Stimulated activated CD4-positive, alpha-beta T cell treated with anti-CD3 and anti-CD28 coated beads, Interleukin-15, amount 100 ng/mL, for 48 hours (primary cell): ENCODE measurements at places on chromosomes 2 and 18.

- no peak for DNase-seq
Measured at GRCh38 chr2:29583104-29583503, 338.3 kb downstream of the ALK start.

GRCh38 chr2:126325202-126325601 is 330.8 kb upstream of the GYPC start:
- no peak for DNase-seq

GRCh38 chr2:231987124-231987727 is 25.7 kb downstream of the DIS3L2 start:
- no peak for DNase-seq

GRCh38 chr2:98153481-98153880 is 66.5 kb downstream of the VWA3B start:
- no peak for DNase-seq

- no peak for DNase-seq
Measured at GRCh38 chr2:28658369-28658768, 93.3 kb upstream of the PPP1CB start.

GRCh38 chr18:61706276-61706915 is 186.4 kb downstream of the RNF152 start:
- DNase-seq, result no peak

DNA sequence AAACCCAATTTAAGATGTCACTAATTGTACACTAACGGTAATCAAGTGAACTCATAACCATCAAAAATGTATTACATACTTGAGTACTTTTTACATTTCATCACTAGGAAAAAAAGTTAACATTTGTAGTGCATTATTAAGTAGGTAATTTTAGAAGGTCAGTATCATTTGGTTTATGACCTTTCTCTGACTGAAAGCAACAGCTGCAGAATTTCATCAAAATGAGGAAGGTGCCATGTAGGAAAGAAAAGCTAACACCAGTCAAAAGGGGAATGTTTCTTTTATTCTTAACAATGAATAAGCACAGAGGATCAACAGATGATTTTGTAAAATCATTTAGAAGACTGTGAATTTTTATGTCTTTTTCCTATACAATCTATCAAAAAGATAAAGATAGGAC is 79.0 kb downstream of the PIGN start:
- DNase-seq, result no peak

GRCh38 chr2:98664323-98664722 is 55.9 kb downstream of the UNC50 start:
- DNase-seq, result peak; percentile 38

DNA sequence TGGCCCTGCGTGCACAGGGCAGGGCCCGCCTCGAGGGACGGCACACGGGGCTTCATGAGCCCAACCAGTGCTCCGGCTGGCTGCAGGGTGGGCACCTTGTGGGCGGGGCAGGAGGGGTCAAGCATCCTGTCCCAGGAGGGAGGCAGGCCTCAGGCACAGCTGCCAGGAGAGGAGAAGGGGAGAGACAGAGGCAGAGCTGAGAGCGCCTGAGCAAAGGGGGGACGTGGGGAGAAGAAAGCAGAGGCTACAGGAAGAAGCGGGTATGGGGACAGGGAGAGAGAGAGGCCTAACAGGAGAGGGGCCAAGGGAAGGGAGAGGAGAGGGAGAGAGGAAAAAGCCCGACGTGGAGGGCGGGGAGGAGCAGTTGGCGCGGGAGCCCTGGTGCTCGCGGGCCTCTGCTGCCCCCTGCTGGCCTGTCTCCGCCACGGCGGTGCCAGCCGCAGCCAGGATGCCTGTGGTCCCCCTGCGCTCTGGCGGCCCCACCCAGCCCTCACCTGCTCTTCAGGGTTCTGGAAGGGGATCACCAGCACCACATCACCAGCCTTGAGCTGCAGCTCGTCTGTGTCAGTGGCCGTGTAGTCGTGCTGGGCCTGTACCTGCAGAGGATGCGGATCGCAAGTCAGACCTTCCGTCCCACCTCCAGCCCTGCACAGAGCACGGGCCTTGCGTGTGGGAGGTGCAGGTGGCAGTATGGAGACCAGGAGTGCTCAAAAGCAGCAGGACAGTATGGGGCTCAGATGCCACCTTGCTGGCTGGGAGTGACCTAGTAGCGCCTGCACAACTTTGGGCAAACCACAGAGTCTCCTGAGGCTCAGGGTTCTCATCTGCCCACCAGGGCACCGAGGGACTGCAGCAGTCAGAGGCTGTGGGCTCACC is 56.8 kb downstream of the BIN1 start:
- DNase-seq, result peak; percentile 49

- DNase-seq, result no peak
Measured at GRCh38 chr2:172021074-172021931, 21.6 kb downstream of the METAP1D start.

DNA sequence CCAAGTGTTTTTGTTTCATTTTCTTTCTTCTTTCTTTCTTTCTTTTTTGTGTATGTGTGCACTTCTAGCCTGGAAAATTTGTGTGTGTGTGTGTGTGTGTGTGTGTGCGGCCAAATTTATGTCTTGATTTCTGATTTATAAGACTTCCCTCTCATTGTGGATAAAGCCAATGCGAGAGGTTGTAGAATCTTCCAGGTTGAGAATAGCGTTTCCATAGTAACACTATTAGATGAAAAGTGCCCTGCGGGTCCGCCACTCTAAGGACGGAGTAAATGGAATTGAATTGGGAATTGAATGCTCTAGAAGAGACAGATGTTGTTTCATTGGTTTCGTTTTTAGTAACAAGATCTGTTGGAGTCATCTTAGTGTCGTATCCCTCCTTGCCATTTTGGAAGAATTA is 81.6 kb downstream of the MEIS1 start:
- DNase-seq, result no peak

DNA sequence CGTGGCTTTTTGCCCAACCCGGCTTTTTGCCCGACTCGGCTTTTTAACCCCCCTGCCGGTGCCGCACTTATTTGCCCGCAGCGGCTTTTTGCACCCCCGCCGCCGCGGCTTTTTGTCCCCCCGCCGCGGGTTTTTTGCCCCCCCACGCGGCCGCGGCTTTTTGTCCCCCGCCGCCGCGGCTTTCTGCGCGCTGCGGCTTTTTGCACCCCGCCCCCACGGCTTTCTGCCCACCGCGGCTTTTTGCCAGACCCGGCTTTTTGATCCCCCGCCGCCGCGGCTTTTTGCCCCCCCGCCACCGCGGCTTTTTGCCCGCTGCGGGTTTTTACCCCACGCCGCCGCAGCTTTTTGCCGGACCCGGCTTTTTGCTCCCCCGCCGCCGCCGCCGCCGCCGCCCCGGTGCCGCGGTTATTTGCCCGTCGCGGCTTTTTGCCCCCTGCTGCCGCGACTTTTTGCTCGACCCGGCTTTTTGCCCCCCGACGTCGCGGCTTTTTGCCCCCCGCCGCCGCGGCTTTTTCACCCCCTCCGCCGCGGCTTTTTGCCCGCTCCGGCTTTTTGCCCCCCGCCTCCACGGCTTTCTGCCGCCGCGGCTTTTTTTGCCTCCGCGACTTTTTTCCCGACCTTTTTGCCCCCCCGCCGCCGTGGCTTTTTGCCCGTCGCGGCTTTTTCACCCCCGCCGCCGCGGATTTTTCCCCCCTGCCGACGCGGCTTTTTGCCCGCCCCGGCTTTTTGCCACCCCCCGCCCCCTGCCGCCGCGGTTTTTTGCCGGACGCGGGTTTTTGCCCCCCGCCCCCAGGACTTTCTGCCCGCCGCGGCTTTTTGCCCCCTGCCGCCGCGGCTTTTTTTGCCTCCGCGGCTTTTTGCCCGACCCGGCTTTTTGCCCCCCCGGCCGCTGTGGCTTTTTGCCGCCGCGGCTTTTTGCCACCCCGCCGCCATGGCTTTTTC is 2786.5 kb downstream of the RPIA start:
- DNase-seq, result no peak

DNA sequence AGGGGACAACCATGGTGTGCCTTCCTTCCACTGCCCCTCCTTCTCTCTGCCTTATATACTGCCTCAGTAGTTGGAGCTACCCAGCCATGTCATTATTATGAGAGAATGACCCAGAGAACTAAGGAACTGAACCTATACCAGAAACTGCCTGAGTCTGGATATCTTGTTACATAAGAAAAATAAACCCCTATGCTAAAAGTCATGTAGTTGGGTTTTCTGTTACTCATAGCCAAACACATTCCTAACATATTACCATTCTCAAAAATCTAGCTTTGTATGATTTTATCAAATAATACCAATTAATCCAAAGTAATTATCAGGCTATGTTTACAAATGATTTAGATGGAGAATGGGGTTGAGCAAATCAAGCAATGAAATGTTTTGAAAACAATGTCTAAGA is 15.0 kb upstream of the KLF7 start:
- DNase-seq, result no peak

DNA sequence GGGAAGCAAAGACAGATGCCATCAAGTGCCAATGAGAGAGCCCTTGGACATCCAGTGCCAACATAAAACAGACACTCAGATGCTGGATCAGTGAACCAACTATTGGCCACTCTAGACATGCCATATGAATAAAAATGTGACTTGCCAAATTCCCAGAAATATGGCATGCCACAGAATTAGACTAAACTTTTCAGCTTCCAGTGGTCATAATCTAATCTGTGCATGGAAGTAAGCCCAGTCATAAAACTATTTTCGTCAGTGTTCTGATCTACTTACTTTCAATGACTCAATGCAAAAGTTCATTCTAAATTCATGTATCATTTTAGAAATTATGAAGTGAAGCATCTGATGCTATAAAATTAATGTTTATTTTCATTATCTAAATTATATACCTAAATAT is 1506.2 kb upstream of the NXPH2 start:
- DNase-seq, result no peak

GRCh38 chr2:71559828-71560637 is 106.7 kb downstream of the DYSF start:
- no peak for DNase-seq

DNA sequence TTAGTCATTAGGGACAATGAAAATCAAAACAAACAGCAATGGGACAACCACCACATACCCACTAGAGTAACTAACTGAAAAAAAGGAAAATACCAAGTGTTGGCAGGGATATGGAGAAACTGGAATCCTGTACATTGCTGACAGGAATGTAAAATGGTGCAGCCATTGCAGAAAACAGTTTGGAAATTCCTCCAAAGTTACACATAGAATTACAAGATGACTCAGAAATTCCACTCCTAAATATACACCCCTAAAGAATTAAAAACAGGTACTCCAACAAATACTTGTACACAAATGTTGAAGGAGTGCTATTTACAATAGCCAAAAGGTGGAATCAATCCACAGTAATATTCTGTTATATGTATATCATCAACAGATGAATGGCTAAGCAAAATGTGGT is 110.9 kb downstream of the ROCK1 start:
- DNase-seq, result no peak

- DNase-seq, result no peak
Measured at GRCh38 chr2:240985881-240986786, 12.3 kb upstream of the SNED1 start.

- no peak for DNase-seq
Measured at GRCh38 chr2:24253303-24253919, 78.6 kb downstream of the FAM228A start.

DNA sequence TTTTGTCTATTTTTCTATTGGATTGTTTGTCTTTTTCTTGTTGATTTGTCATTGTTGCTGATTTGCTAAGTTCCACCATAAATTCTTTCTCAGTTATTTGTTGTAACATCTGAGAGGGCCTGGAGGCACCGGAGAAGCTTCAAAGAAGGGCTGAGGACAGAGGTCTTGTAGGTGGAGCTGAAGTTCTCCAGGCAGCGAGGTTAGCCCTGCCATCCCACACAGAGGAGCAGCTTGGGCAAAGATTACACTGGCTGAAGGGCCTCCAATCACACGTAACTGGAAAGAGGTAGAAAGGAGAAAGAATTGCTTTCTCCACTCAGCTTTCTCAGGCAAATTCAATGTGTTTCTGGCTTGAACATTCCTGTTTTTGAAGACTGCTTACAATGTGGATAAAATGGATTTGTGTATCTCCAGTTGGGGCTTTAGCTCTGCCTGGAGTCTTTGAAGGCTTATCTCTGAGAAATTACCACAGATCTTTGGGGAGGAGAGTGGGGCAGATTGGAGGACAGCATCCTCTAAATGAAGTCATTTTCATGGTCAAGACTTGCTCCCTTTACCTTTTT is 21.1 kb upstream of the EMILIN2 start:
- no peak for DNase-seq

- no peak for DNase-seq
Measured at GRCh38 chr18:3879114-3879835, 429.3 kb downstream of the TGIF1 start.

- no peak for DNase-seq
Measured at GRCh38 chr18:12507007-12507406, 99.3 kb downstream of the PRELID3A start.

DNA sequence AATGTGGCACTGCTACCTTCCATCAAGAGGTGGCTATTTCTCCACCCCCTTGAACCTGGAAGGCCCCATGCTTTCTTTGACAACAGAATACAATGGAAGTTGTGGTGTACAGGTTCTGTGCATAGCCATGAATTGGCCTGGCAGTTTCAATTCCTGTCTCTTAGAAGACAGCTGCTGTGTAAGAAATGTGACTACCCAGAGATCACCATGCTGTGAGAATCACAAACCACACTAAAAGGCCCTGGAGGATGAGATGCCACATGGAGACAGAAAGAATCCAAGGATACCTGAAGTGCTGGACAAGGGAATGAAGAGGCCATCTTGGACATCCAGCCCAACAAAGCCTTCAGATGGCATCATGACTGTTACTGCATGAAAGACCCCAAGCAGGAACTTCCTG is 47.7 kb upstream of the EHBP1 start:
- no peak for DNase-seq

DNA sequence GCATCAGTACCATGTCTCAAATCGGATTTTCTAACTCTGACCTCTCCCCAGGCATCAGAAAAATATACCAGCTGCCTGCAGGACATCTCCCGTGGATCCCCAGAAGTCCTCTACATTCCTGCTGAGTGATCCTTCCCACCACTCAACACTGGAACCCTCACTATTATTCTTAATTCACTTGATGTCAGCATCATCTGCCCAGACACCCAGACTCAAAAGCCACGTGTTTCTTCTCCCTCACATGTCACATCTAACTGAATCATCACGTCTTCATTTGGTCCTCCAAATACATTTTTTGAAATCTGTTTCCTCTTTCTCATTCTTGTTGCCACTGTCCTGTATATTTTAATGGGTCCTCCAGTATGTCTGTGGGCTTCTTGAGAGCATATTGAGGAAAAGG is 218.6 kb downstream of the HRH4 start:
- DNase-seq, result no peak

GRCh38 chr2:203690117-203690431 is 16.4 kb upstream of the CD28 start:
- no peak for DNase-seq

- no peak for DNase-seq
Measured at GRCh38 chr18:47263430-47264307, 12.2 kb upstream of the SKOR2 start.

GRCh38 chr2:217142649-217143266 is 282.9 kb upstream of the TNP1 start:
- DNase-seq, result peak; percentile 3

GRCh38 chr2:26571316-26571715 is 69.8 kb downstream of the CIB4 start:
- DNase-seq, result no peak

DNA sequence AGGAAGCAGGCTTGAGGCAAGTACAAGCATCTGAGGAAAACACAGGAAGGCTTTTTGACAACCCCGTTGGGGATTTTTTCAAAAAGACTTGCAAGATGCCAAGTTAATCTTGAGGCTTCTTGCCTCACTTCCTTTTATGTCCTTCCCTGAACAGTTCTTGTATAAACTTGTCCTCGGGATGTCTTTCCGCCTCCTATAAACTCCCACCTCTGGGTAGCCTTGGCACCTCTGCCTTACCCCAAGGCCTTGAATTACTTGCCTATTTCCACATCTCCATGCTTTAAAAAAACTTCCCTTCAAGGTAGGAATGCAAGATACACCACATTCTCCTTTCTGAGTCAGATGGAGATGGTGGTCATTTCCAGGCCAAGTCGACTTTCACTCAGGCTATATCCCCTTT is 106.4 kb upstream of the RBBP8 start:
- DNase-seq, result no peak
